Left renal cortex interstitium (tissue), 4 donors: ENCODE measurements at places on chromosomes 5 and 9.
A peak's percentile ranks its signal among the peaks of the same experiment; 100 is the strongest.

GRCh38 chr5:112401924-112402323 is 17.2 kb downstream of the EPB41L4A start:
- no peak for DNase-seq

DNA sequence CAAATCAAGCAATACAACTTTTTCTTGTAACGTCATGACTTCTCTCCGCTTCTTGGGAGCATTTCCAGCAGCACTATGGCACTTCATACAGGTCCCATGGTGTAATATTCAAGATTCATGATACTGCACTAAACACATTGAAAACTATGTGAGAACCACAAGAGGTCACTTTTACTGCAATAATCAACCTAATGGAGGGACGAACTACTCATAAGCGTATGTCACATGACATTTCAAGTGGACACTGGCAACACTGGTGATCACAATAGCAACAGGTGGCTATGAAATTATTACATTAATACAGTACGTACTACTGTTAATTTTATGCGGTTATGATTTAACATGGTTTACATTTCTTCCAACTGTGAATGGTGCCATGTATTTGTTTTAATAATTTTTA is 78.6 kb upstream of the TBC1D9B start:
- no peak for DNase-seq

DNA sequence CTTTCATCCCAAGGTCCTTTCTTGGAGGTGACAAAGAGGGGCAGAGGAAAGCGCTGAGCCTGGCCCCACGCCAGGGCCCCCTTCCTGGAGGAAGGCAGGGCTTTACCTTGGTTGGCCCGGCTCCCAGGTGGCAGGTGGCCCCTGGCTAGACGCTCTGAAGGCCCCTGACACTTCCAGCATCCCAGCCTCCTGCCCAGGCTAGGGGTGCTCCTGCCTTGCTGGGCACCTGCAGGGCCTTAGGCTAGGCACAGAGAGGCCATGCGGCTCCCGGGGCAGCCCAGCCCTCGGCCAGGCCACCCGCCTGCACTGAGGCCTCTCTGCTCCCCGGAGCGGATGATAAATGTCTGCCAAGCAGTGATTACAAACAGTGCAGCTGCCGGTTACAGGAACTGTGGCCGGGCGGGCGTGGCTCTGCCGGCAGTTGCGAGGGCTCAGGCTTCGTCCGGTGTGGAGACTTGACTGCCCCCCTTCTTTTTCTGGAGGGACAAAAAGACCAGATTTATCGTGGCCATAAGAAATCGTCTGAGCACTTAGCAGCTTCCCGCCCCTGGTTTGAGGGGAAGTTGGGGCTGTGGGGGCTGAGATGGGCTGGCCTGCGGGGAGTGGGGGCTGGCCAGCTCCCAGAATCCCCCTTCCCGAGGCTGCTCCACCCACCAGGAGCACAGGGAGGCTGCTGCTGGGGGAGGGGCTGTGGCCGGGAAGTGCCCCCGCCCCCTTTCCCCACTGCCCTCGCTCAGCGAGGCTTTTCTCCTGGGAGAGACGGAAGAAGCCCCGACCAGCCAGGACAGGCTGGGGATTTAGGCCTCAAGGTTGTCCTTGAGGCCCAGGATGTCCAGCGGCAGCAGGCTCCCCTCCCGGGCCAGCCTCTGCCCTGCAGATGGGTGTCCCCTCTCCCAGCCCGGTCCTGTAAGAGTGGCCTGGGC is 31.6 kb upstream of the UBAC1 start:
- DNase-seq = peak; percentile 66

- DNase-seq = no peak
Observed at GRCh38 chr9:124602632-124603031, 95.4 kb upstream of the NR5A1 start.
